ENCODE measurements at places on chromosomes 12 and 14.

DNA sequence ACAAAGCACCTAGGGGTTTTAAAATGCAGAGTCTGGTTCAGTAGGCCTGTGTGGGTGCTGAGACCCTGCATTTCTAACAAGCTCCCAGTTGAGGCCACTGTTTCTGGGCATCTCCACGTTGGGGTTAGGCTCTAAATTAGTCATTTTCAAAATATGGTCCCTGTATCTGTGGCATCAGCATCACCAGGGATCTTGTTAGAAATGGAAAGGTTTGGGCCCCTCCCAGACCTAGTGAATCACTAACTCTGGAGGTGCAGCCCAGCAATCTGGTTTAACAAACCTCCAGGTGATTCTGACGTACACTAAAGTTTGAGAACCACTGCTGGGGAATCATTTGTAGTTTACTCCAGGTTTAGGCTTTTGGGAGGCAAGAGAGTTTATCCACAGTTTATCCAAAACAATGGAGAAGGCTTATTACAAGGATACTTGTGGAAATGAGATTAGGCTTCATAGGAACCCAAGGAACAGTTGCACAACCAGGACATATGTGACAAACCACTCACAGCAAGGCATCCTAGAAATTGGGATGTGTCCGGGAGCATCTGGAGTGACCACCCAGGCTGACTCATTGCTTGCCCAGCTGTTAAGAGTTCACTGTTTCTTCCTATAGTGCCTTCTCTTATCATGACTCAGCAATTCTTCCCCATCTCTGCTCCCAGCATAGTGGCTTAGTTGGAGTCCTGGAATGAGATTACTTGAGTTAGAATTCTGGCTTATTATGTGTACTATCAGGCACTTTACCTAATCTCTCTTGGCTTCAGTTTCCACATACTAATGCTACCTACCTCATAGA, 71.6 kb upstream of the STXBP6 start:
- DNase-seq: no peak

GRCh38 chr12:5771756-5772155, 173.3 kb downstream of the ANO2 start:
- no peak for DNase-seq

DNA sequence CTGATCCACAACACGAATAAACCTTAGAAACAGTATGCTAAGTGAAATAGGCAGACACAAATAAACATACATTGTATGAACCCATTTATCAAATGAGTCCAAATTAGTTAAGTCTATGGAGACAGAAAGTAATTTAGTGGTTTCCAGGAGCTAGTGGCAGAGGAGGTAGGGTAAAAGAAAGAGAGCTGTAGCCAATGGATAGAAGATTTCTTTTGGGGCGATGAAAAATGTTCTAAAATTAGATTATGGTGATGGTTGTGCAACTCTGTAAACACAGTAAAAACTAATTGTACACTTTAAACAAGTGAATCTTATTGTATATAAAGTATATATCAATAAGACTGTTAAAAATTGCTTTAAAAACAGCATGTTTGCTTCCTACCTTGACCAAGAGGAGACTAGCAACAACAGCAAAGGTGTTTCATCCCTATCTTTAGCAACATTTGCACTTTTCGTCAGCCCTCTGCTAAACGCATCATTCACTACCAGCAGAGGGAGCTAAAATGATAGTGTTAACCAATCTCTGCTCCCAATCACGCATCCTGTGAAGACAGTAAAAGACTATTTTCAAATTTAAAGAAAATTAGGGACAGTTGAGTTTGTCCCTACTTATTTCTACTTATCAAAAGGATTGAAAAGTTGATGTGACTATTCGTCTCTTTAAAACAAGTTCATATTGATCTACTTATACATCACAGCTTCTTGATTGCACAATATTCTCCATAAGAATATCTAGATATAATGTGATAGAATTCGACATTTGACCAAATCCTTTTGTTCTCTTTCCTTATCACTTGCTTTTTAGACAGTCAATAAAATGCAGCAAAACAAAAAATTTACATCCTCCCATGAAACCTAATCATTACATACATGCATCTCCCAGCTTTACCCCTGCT, 24.0 kb upstream of the LGR5 start:
- no peak for DNase-seq

- no peak for DNase-seq
These were observed 137.5 kb upstream of the KRAS start for GRCh38 chr12:25388183-25388582.

DNA sequence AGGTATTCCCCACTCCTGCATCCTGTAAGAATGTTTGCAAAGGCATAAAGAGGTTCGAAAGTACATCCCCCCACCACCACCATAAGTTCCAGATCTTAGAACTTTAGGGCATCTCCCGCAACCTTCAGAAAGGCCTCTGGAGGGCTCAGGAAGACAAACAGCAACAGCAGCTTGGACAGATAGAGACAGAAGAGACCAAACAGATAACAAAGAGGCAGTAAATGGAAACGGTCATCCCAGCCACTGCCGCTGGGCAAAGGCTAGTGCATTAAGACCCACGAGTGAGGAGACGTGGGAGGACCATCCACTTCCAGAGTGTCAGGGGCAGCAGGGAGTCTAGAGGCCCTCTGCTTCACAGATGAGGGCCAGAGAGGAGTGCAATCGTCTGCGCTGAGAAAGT, 124.3 kb downstream of the CRACR2A start:
- no peak for DNase-seq

DNA sequence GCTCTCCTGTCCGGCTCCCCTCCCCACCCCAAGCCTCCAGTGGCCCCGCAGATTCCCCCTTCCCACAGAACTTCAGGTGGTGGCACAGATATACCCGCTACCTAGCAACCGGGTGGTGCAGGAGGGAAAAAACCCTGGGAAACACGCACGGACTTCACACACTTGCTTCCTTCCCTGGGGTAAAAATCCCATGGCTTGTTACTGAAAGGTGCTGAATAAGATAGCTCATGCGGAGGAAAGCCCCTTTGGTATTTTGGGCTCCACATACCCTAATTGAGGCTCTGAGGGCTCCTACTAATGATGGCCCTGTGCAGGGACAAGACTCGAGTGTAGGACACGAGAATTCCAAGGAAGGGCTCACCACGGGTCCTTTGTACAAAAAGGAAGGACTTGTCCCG, 869 bp upstream of the RIMBP2 start:
- no peak for DNase-seq

GRCh38 chr12:114221957-114222630, 183.8 kb downstream of the TBX5 start:
- DNase-seq: no peak

- DNase-seq: no peak
These were observed 1.3 kb upstream of the ATP2A2 start for GRCh38 chr12:110279566-110280375.

GRCh38 chr14:71116568-71117122, 209.4 kb downstream of the PCNX1 start:
- no peak for DNase-seq

- no peak for DNase-seq
These were observed 89.4 kb downstream of the UNC79 start for GRCh38 chr14:93520053-93520607.

Measured in stimulated activated CD4-positive, alpha-beta T cell treated with anti-CD3 and anti-CD28 coated beads, TNF-alpha, amount 100 ng/mL, for 24 hours (primary cell).